ENCODE measurements at places on chromosomes 3 and 15.

GRCh38 chr3:22959593-22959992 is 243.5 kb upstream of the UBE2E2 start:
- no peak for DNase-seq

GRCh38 chr15:48555241-48555881 is 90.1 kb downstream of the FBN1 start:
- DNase-seq: no peak

DNA sequence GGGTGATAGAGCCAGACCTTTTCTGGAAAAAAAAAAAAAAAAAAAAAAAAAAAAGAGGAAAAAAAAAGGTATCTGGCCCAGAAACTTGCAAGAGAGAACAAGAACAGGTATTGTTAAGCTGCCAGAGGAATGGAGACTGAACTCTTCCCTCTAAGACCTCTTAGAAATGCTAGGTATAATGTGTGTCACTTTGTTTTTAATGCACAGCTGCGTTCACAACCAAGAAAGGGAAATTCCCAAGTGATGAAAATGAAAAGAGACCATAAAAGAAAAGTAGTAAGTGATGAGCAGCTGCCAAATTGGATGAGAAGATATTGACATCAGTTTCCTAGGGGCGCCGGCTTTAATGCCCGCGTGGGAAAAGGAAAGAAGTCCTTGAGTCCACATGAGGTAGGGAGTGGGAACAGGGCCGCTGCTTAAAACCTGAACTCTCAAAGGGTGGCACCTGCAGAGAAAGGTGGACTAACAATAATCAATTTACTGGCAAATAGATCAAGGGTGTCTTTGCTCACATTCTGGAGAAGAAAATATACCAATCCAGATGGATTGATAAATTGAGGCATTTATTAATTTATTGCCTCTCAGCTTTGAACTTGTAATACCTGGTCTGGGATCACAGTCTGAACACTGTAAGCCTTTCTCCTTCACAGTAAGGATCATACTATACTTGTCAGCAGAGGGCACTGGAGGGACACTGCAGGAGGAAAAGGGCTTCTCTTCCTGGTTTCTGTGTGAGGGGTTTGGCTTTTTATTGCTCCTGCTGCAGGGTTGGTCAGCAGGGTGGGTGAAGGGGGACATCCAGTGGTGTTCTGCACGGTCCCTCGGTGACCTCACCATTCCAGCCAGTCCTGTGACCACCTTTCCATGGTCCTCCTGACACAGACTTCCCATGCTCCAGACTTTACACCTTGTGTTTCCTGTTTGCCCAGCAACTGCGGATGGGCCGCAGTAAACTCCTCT is 131.6 kb downstream of the AQP9 start:
- DNase-seq: peak; percentile 91

GRCh38 chr15:101686718-101687117 is 34.5 kb upstream of the TM2D3 start:
- DNase-seq: no peak

GRCh38 chr15:101623367-101624304 is 28.5 kb downstream of the TM2D3 start:
- DNase-seq: no peak

GRCh38 chr3:66495668-66496045 is 5.2 kb downstream of the LRIG1 start:
- no peak for DNase-seq

DNA sequence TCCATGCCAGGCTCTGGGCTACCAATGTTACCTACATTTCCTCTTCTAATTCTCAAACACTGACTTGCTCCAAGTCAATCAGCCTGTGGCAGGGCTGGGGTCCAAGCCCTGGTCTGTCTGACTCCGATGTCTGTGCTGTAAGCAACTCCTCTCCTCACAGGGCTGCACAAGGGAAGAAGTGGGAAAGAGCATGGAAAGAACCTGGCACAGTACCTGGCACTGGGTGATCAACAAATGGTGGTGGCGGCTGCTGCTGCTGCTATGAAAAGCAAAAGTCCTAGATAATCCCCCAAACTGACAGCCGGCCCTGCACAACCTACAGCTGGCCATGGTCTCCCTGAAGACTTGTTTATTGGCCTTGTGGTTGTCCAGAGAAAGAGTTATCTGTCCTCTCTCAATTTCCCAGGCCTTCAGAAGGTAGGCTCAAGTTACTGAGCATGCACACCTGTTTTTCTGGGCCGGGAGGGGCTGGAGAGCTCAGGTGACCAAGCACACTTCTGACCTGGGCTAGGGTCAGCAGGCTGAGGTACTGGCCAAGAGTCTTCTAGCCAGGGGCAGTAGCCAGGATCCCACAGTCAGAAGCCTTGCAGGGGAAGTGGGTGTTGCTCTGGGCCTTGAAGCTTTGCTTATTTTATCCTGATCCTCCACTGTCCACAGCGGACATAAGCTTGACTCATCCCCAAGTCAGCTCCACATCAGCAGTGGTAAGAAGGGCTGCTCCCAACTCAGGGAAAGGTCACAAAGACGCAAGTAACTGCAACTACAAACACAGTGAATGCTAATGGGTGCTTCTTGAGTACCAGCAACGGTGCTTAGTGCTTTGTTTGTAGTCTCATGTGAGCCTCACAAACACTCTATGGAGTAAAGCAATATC is 35.3 kb upstream of the KY start:
- no peak for DNase-seq

DNA sequence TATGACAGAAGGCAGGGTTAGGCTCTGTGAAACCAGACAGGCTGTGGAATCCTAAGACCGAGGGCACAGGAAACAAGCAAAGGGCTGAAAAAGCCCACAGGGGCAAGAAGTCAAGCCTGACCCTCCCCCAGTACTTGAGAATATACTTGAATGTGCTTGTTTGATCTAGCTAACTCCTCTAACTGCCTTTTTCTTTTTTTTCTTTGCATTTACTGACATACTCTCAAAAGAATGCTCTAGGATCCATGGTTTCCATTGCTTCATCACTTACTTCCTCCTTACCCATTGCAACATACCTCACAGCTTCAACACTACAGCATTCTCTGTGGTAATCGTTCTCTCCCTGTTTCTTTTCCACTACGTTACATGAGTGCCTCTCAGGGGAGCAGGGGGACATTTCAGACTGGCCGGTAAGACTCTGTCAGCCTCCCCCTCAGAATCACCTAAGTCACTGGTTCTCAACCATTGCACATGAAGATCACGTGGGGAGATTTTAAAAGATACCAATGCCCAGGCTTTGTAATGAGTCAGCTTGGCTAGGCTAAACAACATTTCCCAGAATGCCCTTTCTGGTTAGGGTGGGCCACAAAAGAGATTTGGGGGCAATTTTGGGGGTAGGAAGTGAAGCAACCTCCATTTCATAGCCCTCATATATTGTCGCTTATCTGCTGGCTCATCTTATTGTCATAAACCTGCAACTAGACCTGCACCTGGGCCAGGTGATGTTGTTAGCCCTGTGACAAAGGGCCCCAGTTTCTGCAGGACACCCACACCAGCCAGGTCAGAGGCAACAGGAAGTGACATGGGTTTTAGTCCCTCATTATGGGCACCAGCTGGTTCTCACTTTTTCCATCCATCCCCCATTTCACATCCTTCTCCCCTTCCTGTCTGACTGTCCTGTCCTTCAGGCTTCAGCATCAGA is 24.6 kb upstream of the RSL24D1 start:
- no peak for DNase-seq

GRCh38 chr3:185717627-185718402 is 107.0 kb downstream of the IGF2BP2 start:
- no peak for DNase-seq

- DNase-seq: no peak
These were observed 3.1 kb downstream of the SNRK start for GRCh38 chr3:43289401-43289800.

- DNase-seq: no peak
These were observed 26.0 kb upstream of the EID1 start for GRCh38 chr15:48851956-48852355.

DNA sequence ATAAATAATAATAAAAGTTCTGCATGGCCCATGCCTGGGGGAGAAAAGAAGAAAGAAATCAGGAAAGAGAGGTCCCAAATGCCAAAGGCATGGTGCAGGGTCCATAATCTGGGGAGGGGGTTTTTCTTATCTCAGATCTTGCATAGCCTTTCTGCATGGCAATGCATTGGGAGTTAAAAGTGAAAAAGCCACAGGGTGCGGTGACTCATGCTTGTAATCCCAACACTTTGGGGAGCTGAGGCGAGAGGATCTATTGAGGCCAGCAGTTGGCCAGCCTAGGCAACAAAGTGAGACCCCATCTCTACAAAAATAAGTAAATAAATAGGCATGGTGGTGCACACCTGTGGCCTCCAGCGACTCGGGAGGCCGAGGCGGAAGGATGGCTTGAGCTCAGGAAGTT is 76.8 kb upstream of the GATA2 start:
- DNase-seq: no peak

GRCh38 chr3:87792534-87793336 is 266.1 kb downstream of the CGGBP1 start:
- no peak for DNase-seq

DNA sequence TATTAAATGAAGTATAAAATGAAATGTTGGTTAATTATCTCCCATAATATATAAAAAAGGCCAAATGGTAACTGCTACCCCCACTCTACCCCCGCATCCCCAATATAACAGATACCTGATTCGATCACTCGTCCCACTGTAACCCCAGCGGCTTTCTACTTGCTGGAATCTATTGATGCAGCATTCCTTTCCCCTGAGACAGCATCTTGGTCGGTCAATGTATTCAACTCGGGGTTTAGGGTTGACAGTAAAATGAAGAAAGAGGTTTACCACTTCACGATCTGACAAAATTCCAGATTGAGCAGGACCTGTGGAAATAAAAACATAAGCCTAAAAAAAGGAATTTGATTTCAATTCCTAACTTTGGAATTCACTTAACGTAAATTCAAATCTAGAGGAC is 18.6 kb upstream of the C15orf40 start:
- no peak for DNase-seq

GRCh38 chr15:77440378-77440999 is 19.8 kb downstream of the HMG20A start:
- no peak for DNase-seq

DNA sequence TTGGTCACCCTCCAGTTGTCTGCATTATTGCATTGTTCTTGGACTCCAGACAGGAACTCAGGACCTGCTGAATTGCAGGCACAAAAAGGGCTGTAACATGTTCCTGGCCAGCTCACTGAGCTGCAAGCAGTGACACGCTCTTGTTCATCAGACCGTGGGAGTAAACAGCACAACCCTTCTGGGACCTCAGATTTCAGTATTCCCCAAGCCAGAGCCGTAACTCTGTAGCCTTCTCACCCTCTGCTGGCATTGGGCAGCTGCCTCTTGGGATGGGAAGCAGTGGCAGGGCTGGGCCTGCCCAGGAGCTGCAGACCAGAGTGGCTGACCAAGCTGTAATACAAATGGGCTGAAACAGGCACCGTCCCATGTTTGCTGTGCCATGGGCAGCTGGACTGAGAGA is 607.1 kb upstream of the BCHE start:
- no peak for DNase-seq

- no peak for DNase-seq
These were observed 600.3 kb downstream of the OTOL1 start for GRCh38 chr3:162096874-162097273.

DNA sequence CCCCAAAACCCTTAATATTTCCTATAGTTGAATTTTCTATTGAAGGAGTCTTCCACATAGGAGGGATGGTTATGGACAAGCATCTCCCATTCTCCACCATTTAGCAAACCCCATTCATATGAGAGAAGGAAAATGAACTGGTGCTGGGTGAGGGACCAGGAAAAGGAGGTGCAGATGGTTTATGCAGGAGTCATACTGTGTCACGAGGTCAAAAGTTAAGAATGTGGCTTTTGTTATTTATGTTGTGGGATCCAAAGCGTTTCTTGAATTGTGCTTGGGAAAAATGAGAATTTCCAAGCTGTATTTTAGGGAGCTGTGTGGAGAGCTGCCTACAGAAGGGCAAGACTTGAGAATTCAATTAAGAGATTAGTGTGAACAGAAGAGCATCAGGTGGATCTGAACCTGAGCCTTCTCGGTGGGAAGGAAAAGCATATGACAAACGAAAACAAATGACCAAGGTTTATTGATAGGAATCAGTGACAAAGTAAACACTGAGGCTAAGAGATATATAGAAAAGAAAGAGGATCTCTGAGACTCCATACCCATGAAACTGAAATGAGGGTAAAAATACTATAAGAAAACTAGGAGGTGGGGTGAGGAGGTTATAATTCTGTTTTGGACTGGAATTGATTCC is 473.3 kb upstream of the NR2F2 start:
- no peak for DNase-seq

DNA sequence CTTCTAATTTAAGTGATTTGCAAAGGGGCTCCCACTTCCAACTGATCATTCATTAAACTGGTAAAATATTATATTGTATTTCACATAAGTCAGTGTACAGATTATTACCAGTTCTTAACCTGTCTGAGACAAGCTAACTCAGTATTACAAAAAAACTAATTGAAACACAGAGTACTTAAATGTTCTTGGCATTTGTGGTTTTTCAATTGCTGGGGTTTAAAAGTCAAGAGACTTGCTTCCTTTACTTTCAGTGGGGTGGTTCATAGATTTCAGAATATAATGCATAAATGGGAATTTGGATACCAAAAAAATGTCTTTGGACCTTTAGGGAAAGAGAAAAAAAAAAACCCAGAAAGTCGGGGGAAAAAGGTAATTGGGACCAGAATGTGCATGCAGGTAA is 85.0 kb downstream of the ATP10A start:
- DNase-seq: no peak

GRCh38 chr15:65312400-65312916 is 8.0 kb downstream of the RNU5B-1 start:
- no peak for DNase-seq

- DNase-seq: no peak
These were observed 12.9 kb downstream of the B3GNT5 start for GRCh38 chr3:183265834-183266417.

- DNase-seq: no peak
These were observed 57.4 kb downstream of the ZBTB38 start for GRCh38 chr3:141425523-141426233.

GRCh38 chr3:100928638-100929428 is 64.4 kb downstream of the ABI3BP start:
- no peak for DNase-seq

GRCh38 chr15:31255732-31256377 is 70.8 kb upstream of the KLF13 start:
- DNase-seq: no peak

DNA sequence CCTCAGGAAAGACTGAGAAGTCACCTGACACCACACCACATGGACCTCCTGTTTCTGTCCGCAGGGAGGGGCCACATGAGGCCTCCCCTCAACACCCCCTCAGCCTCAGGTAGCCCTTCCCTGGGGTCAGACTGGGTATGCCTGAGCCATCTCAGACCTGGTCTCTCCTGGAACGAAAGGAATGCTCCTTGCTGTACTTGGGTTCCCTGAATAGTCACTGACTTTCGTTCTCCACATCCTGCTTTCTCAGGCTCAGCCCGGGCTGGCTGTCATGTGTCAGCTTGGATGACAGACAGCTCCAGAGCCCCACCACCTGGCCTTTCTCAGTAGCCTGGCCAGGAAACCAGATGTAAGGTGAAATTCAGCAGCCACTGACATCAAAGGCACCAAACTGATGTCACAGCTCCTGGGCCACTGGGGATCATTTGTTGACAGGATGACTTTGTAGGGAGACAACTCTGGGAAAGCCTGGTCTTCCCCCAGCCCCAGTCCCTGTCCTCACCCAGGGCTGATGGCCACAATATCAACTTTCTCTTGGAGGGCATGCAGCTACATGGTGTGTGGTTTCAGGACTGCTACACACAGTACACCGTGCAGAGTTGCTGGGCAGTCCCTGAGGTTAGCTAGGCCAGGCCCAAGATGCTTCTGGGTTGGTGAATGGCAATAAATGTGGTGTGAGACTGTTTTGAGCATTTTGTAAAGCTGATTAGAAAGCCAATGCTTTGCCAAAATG is 141.4 kb upstream of the MRPS22 start:
- DNase-seq: peak; percentile 79

- DNase-seq: no peak
These were observed 44.1 kb downstream of the HCN4 start for GRCh38 chr15:73324496-73325170.

All from NCI-H526 (cell line).